Ascending aorta (tissue), 2 donors: ENCODE measurements at places on chromosomes 3 and 15. TPM values are rescaled to one million over a fixed set of nuclear protein-coding genes. Genes with fewer than 3 reads are reported as not detected.
A peak's percentile ranks its signal among the peaks of the same experiment; 100 is the strongest.

GRCh38 chr3:13598926-13599886 lies 50.3 kb downstream of the FBLN2 start:
- no peak for DNase-seq

The SEMA3F gene
- 75.0 TPM for total RNA-seq

GRCh38 chr3:156606729-156607128 lies 51.8 kb upstream of the SSR3 start:
- no peak for DNase-seq

GRCh38 chr15:24017470-24017869 lies 330.4 kb upstream of the NDN start:
- DNase-seq = no peak

The ONECUT1 gene
- 1.5 TPM for total RNA-seq

The PRC1 gene
- total RNA-seq = 29.1 TPM

The PLA1A gene
- 15.0 TPM for total RNA-seq

DNA sequence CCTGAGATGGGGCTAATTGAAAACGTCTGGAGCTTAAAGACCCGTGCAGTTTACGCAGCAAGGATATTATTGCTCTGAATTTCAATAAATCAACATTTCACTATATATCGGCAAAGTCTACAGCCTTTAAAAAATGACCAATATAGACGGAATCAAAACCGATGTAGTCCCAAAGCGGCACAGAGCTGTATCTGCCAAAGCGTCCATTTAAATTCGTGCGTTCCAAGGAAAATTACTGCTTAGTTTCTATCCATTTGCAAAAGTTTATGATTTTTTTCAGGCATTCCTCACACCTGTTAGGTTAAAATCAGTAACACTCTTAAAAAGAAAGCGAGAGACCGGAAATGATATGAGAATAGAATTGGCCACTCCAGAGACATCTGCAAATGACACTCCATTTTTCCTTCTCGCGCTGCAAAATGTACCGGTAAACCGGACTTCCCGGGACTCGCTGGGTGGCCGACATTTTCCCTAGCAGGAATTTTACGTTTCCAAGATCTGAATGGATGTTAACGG lies 777 bp upstream of the EIF4A2 start:
- no peak for DNase-seq

The IMP3 gene
- 159 TPM for total RNA-seq

- no peak for DNase-seq
These were observed 27.3 kb downstream of the SV2B start for GRCh38 chr15:91127236-91127955.

- DNase-seq = no peak
These were observed 237.4 kb upstream of the TGFBR2 start for GRCh38 chr3:30368978-30369377.

DNA sequence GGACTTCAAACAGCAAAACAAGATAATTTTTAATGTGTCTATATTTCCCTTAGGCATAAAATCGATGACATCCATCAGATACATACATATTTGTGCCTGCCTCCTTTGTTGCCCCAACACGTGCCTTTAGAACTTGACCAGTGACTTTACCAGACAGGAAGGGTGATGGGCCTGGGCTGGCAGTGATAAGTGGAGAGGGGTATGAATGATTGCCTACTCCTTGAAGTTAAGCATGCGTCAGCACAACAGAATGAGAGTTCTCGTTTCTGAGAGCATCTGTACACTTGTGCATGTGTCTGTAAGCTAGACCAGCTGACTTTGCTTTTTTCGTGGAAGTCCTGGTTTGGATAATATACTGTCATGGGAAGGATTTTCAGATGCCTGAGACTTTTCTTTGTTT lies 54.9 kb upstream of the COL6A6 start:
- no peak for DNase-seq

- no peak for DNase-seq
These were observed 375.0 kb downstream of the MECOM start for GRCh38 chr3:169288553-169288952.

The STAC gene
- total RNA-seq = 16.0 TPM

GRCh38 chr3:176992565-176992964 lies 204.7 kb downstream of the TBL1XR1 start:
- no peak for DNase-seq

DNA sequence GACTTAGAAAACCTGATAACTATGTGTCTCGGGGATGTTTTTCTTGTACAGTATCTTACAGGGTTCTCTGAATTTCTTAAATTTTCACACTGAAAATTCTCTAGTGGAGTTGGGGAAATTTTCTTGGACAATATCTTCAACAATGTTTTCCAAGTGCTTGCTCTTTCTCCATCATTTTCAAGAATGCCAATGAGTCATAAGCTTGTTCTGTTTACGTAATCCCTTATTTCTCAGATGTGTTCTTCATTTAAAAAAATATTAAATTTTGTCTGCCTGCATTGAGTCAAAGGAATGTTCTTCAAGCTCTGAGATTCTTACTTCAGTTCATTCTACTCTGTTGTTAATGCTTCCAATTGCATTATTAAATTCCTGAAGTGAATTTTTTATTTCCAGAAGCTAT lies 21.9 kb upstream of the PLSCR2 start:
- DNase-seq = no peak

The STRIT1 gene
- not detected for total RNA-seq

DNA sequence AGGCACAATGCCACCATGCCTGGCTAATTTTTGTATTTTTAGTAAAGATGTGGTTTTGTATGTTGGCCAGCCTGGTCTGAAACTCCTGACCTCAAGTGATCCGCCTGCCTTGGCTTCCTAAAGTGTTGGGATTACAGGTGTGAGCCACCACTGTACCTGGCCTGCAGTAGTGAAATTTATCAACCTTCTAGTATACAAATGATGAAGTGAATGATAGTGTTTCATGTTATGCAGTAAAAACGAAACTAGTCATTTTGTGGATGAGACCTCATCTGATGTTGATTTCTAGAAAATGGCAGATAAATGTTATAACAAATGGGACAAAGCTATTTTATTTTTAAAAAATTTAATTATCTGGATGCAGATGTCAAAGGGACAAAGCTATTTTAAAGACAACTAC lies 32.9 kb downstream of the NXPE3 start:
- no peak for DNase-seq

GRCh38 chr15:90035840-90036230 lies 34.7 kb downstream of the ZNF710 start:
- DNase-seq = peak; percentile 26

The RASL12 gene
- total RNA-seq = 187 TPM

DNA sequence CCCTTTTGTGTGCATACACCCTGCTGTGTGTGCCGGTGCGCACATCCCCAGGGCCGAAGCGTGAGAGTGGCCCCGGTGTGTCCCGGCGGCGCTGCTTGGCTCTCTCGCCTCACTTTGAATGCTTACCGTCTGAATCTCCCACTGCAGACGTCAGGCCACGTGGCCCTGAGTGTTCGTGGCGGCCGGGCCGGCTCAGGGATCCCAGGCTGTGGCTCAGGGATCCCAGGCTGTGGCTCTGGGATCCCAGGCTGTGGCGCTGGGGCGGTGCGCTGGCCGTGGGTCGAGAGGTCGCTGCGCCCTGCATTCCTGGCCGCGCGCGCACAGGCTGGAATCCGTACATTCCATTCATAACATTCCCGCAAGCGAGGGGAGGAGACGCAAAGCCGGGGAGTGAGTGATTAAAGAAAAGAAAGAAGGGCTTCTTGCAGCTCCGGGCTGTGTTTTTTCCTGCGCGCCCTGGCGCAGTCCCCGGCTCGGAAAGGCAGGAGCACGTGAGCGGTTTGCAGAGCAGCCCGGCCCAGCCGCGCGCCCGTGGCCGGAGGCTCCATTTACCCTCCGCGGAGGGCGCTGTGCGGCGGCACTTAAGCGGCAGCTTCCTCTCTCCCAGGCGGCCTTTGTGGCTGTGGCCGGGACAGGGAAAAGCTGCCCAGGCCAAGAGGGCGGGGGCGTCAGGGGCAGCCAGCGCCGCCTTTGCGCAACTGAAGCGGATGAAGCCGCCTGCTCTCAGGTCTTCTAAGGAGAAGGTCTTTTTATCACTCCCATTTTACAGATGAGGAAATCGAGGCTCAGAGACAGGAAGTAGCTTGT lies 87.0 kb upstream of the ALDH1L1 start:
- DNase-seq = peak; percentile 32

DNA sequence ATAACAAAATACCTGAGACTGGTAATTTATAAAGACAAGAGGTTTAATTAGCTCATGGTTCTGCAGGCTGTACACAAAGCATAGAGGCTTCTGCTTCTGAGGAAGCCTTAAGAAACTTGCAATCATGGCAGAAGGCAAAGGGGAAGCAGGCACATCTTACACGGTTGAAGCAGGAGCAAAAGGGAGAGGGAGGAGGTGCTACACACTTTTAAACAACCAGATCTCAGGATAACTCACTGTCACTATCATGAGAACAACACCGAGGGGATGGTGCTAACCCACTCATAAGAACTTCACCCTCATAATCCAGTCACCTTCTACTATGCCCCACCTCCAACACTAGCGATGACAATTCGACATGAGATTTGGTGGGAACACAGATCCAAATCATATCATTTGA lies 54.4 kb downstream of the ATP8B4 start:
- no peak for DNase-seq

GRCh38 chr3:89216016-89216739 lies 108.8 kb downstream of the EPHA3 start:
- DNase-seq = no peak

The VWA5B2 gene
- 0.32 TPM for total RNA-seq

The HRH1 gene
- 6.2 TPM for total RNA-seq
